T-helper 2 cell treated with Interferon-gamma antibody and Interleukin-4, amounts not matched to agents 5 μg/mL and 100 μg/mL, for 36 hours (primary cell): ENCODE measurements at places on chromosomes 2 and 18.

DNA sequence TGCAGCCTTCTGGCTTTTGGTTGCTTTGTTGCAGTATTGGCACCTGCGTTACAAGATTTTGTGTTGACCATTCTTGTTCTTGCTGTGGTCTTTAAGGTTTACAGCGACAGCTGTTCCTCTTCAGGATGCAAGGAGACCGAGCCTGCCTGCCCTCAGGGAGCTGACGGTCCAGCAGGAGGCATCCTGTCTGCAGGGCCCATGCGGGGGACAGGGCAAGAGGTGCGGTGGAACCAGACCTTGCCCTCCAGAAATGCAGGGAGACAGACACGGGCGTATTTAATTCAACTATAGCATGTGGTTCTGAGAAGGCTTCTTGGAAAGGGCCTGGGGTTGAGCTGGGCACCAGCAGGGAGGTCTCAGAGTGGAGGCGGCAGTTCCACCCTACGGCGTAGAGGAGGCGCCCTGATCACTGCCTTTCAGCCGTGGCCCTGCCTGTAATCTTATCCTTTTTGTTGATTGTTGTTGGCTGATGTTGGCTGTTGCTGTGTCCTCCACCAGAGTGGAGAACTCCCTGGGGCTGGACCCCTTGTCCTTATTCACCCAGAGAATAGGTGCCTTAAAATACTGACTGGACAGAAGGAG is 71.7 kb downstream of the HPCAL1 start:
- no peak for DNase-seq

DNA sequence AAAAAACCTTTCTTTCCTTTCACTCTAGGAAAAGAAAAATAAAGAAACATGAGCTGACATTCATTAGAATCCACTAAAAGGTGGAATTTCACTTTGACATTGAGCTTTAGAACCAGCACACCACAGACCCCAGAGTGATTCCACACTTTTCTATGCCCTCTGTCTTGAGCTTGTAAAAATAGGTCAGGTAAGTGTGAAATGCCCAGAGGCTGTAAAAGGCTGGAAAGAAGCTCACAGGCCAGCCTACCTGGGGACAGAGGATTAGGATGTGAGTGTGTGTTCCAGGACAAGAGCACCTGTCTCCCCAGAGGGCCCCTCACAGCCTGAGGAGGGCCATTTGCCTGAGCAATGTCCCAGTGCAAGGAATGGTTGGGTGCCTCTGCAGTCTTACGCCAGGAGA is 56.3 kb upstream of the MYO3B start:
- no peak for DNase-seq

- no peak for DNase-seq
Measured at GRCh38 chr2:160565099-160565845, 71.7 kb upstream of the RBMS1 start.

DNA sequence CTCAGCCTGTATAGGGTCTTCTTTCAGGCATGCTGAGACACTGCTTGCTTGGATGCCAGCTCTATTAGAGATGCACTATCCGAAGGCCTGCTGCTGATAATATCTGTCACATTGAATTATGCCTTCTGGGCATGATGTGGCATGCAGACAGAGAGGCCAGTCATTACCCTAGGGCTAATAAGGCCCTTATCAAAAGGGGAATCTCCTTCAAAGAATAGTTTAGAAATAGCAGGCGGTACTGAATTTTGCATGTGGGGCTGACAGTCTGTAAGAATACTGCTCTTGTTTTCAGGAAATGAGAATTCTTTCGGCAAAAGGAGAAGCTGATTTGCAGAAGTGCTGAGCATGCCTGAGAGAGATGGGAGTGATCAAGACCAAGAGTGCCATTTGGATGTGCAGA is 13.1 kb upstream of the LHCGR start:
- DNase-seq = no peak

GRCh38 chr2:102187496-102188150 is 800 bp downstream of the IL1RL2 start:
- no peak for DNase-seq

DNA sequence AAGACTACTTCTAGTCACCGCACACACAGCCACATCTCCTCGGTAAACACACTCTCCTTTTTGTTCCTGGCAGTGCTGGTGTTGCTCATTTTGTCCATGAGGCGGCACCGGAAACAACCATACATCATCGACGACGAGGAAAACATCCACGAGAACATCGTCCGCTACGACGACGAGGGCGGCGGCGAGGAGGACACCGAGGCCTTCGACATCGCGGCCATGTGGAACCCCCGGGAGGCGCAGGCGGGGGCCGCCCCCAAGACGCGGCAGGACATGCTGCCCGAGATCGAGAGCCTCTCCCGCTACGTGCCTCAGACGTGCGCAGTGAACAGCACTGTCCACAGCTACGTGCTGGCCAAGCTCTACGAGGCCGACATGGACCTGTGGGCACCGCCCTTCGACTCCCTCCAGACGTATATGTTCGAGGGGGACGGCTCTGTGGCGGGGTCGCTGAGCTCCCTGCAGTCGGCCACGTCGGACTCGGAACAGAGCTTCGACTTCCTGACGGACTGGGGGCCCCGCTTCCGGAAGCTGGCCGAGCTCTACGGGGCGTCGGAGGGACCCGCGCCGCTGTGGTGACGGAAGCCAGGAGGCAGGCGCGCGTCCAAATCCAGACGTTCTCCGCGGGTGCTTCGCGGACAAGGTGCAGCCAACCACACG is 221.0 kb downstream of the CDH20 start:
- DNase-seq = no peak

DNA sequence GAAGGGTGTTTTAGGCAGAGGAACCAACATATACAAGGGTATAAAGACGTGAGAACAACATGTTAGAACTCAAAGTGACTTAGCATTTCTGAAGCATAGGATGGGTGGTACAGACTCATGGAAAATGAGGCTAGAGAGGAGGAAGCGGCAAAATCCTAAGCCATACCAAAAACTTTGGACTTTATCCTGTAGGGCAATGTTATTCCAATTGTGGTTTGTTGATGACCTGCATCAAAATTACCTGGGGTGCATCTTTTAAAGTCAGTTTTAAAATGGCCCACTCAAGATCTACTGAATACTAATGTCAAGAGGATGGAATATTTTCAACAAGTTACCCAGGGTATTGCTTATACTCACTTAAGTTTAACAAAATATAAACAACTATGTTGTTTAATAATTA is 34.8 kb downstream of the RAPH1 start:
- DNase-seq = no peak

- DNase-seq = no peak
Measured at GRCh38 chr2:24918326-24919036, 1.6 kb downstream of the ADCY3 start.
